ENCODE measurements at places on chromosomes 12 and 14.

DNA sequence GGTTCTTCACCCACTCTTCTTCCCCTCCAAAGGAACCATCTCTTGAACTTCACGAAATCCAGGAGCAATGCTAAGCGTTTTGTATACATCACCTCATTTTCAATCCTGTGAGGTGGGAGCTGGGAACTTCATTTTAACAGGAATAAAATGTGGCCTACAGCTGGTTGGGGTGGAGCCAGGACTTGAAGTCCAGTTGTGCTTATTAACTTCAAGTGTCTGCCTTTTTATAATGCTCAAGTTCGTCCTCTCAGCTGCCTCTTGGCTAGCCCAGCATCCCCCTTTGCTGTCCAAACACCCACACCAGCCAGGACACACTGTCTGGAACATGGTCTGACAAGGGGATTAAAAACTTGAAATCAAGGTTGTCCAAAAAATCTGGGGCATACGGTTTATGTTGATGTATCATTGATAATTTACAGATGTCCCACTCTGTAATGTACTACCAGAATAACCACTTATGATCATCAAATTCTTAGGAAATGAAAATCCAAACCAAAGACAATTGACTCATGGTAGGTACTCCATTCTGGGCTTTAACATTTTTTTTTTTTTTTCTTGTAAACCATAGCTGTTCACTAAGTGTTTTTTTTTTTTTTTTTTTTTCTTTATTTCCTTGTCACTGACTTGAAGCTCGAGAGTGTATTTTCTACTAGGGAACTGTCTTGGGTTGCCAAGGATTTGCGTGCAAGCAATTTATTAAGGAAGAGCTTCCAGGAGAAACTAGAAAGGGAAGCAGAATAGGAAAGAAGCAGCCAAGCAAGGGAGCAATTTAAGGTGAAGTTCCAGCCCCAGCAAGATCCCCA is 252.3 kb downstream of the EFCAB11 start:
- no peak for DNase-seq

GRCh38 chr14:90681929-90682328 is 134.3 kb downstream of the TTC7B start:
- no peak for DNase-seq

GRCh38 chr12:117294189-117294603 is 67.2 kb downstream of the NOS1 start:
- DNase-seq, result no peak

DNA sequence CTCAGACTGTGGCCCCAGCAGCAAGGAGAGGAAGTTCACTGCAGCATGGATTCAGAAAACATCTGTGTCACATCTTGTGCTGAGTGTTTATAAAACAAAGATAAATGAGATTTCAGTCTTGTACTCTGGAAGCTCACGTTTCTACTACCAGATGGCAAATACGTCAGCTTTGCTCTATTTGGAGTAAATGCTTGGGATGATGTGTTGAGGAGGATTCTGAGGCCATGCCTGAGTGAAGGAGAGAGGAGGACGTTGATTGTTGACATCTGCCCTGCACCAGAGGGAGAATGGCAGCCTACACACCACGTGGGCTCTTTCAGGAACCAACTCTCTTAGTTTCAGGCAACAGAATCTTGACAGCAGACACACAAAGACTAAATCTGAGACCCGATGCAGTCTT is 188.9 kb downstream of the TMEM132C start:
- DNase-seq, result no peak

DNA sequence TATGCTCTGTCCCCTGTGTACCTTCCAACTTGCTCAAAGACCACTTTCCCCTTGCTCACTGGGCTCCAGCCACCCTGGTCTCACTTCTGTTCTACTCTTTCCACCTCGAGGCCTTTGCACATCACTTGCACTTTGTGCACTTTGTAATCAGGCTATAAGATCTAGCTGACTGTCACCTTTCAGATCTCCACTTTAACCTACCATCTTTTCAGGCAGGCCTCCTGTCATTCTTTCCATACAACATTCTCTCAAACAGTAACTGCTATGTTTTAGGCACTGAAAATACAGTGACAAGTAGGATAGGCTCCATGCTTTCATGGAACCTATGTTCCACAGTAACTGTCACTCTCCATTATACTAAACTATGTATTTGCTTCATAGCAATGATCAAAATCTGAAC is 14.0 kb downstream of the CPM start:
- DNase-seq, result no peak

DNA sequence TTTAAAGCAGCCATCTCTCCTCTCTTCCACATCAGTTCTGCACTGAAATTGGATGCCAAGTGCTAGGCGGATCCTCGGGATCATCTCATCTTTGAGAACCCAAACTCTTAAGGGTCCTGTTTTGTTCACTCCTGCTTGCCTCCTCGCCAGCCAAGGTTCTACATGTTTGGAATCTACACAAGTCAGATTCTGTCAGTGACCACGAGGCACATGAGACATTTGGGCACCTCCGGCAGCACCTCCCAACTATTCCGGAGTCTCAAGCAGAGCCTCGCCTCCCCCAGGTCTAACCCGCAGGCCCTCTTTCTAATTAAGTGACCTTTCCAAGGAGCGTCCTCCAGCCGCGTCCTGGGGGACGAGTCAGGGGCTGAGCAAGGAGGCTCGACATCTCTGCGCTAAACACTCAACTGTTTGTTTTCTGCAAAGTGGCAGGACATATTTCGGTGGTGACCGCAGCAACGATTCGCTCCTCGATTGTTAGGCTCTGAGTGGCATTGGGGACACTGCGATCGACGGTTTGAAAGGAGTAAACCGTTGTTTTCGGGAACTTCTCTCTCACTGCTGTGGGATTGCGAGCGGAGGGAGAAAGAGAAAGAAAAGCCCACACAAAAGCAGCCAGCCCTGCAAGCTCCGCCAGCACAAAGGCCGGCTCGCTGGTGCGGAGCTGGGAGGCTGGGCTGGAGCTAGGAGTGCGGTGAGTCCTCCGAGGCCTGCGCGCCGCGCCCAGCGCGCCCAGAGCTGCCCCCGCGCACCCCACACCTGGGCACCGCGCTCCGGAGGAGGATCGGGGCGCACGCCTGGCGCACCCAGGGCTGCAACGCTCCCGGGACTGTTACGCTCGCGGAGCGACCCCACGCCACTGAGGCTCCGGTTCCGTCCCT is 640 bp downstream of the ARMH4 start:
- DNase-seq, result peak; percentile 13

GRCh38 chr12:75982979-75983660 is 48.5 kb downstream of the PHLDA1 start:
- DNase-seq, result no peak

All from stimulated activated CD4-positive, alpha-beta T cell treated with anti-CD3 and anti-CD28 coated beads, Interleukin-4, amount 100 ng/mL, for 4 hours (primary cell).